ENCODE measurements at places on chromosomes 11 and 22.

DNA sequence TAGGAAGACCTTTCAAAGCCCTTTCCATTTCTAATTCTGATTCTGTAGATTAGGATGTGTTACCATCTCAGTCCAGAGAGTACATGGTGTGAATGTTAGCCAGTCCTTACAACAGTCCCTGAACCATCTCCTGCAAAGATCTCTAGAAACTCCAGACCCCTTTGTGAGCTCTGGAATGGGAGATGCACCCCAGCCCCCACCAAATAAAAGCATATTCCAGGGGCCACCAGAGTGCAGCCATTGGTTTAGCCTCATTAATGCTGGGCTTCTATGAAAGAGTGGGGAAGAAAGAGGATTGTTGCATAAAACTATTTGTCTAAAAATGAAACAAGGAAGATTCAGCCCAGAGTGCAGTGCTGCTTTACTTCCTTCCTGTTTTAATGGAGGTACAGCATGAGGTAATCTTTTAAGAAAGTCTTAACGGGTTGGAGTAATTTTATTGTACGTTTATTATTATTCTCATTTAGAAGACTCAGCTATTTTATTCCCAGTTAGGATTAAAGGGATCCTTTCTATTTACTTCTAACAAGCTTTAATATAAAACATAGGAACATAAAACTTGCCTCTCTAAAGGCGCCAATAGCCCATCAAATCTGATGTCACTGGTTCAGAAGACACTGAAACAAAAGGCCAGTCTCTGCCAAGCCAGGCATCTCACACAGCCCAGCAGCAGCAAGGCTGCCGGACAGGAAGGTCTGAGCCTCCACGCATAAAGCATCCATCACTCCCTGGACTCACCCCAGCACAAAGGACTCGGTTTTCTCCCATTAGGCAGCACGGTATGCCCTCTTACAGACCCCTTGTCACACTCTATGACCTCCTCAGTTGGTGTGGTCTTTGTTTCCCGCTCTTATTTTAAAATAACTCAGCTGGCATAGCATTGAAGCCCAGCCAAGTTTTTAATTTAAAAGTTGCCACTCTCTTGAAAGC, 203.9 kb upstream of the BLID start:
- DNase-seq = no peak

DNA sequence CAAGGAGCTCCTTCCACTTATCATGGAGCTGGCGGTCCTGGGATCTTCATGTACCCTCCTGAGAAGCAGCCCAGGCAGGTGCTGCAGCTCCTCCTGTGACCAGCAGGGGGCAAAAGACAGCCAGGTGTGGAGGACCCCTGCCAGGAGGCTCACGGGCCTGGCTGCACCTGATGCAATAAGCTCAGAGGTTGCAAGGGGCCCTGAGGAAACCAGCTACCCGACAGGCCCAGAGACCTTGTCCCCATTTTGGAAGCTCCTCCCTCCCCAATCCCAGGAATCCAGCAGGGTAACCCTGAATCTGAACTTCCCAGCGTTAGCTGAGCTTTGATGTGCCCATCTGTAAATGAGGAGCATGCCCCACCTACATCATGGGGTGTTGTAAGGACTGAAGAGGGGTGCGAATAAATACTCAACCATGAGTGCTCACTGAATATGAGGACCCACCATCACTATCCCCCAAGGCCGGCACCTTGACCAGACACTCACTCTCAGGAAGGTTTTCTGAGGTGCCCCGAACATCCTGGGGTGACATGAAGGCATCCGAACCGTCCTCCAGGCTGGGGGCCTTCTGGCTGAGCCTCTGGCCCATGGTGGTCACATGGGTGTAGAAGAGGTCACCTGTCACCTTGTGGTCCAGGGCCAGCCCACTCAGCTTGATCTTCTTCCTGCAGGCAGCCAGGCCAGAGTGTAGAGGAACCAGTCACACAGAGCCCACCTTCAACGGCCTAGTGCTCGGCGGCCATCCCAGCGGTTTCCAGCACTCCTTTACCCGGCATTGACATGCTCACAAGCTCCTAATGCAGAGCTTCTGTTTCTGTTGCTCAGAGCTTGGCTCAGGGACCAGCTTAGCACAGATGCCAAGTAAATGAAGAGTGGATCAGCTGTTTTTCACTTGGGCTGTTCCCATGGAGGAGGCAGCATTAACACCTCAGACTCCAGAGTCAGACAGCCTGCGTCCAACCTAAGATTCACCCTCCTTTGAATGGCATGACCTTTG, 21.7 kb downstream of the SLC43A1 start:
- peak; percentile 71 for DNase-seq

DNA sequence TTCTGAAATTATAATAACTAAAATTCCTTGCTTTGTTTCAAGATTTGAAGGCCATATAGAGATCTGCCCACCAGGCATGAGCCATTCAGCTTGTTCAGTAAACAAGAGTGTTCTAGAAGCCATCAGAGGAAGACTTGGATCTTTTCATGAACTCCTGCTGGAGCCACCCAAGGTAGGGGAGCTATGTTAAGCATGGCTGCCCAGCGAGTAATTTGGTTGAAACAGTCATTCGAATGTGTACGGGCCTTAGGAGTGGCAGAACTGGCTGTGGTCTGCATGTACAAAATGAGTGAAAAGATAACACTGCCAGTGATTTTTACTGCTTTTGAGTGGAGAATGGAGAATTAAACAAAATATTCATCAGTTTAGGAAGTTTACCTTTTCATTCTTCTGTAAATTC, 103.7 kb downstream of the PPP6R3 start:
- DNase-seq = no peak

GRCh38 chr11:70833011-70833410, 419.4 kb downstream of the SHANK2 start:
- no peak for DNase-seq

GRCh38 chr11:31943056-31943780, 132.1 kb upstream of the PAX6 start:
- DNase-seq = no peak

DNA sequence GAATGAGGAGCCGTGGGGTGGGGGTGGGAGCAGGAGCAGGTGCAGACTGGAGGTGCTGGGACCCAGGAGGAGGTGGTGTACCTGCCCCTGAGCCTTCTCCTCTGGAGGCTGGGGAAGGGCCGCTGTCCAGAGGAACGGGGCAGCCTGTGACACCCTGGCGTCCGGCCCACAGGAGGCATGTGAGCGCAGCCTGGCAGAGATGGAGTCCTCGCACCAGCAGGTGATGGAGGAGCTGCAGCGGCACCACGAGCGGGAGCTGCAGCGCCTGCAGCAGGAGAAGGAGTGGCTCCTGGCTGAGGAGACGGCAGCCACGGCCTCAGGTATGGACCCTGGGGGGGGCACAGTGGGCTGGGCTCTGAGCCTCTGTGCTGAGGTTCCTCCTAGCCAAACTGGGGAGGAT, 42.2 kb upstream of the GCAT start:
- no peak for DNase-seq

DNA sequence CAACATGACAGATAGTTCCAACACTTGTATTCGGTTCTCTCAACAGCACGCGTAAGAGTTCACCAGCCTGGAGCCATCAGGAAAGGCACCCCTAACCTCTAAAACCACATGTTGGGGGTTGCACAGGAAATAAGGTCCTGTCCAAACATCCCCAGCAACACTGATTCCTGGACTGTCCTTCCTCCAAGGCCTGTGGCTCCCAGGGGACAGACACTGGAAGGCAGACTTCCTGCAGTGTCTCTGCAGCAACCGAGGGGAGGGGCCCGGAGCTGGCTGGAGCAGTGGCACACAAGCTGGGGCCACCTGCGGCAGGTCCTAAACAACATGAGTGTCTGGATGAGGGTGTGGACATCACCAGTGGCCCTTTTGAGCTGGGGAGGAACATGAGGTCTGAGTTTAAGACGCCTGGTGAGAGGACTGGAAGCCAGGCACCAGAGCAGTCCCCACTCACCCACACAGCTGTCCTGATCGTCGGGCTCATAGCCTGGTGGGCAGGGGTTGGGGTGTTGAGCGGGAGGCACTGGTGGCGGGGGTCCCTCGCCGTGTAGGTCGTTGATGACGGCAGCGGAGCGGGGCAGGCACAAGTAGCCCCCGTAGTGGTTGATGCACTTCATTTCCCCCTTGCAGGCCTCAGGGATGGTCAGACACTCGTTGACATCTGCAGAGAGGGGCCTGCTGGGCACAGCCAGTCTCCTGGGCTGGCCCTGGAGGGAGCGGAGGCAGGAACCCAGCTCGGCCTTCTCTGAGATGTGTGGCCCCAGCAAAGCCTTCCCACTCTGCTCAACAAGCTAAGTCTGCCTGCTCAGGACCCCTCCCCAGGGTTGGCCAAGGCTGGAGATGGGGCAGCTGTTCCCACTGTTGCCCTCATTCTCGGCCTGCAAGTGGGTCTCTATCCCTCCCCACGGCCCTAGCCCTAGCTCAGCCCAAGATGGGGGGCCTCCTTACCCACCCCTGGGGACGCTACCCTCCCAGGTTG, 1.6 kb downstream of the EFEMP2 start:
- no peak for DNase-seq

DNA sequence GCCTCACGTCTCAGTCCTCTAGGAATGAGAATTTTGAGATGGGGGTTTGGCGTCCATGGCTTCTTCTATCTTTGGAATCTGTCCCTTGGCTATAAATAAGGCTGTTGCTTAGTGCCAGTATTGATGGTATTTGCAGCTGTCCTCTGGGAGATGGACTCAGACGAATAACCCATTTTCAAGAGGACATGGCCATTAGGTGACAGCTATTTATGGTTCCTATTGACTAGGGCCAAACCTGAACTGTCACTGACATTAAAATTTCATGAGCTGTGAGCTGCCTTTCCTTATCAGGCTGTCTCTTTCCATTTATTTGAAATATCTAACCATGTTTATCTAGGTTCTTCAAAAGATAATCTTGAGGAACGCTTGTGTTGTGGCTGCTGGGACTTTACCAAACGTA, 92.7 kb downstream of the NAV2 start:
- DNase-seq = no peak

- DNase-seq = no peak
Measured at GRCh38 chr22:50194037-50194805, 6.6 kb upstream of the SELENOO start.

DNA sequence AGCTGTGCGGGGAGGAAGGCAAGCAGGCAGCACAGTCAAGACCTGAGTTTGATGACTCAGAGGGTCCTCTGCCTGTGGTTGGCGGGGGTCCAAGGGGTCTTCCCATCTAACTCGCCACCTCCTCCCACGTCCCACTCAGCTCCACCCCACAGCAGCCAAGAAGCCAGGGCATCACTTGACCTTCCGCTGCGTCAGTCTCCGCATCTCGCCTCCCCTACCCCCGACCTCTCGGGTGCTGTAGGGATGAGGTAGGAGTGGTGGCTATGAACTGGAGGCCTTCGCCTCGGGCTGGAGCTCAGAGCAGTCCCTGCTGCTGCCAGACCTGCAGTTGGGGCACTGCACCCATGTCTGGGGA, 90.6 kb downstream of the CDKN1C start:
- DNase-seq = no peak

DNA sequence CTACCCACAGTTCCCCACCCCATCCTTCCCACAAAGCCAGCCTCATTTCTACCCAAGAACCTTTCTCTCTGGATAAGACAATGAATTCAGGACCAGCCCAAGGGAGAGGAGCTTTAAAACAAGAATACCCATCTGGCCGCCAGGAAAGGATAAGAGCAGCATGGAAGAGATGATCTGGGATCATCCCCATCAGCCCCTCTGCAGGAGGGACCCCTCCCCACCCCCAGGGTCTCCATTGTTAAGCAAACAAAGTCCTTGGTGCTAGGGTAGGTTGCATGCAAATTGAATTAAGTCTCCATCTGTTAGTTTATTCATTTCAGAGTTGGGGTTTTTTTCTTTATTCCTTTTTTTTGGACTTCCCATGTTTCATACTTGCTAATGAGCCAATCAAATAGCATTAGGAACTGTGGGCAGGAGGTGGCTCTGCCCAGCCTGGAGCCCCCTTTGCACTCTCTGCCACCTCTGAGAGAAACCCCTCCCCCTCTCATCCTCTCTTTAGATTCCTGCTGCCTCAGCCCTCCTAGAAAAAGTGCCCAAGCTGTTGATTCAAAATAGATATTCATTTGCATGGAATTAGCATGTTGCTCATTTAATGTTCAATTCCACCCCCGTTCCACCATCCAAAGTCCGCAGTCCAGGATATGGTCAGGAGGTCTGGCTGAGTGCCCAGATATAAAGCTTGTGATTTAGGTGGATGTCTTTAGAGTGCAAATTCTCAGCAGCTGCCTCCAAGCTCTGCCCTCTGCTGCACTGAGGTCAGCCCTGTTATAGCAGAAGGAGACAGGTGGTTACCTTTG, 138.5 kb upstream of the NCAM1 start:
- no peak for DNase-seq

- no peak for DNase-seq
Measured at GRCh38 chr11:75773595-75774353, 5.2 kb downstream of the DGAT2 start.

DNA sequence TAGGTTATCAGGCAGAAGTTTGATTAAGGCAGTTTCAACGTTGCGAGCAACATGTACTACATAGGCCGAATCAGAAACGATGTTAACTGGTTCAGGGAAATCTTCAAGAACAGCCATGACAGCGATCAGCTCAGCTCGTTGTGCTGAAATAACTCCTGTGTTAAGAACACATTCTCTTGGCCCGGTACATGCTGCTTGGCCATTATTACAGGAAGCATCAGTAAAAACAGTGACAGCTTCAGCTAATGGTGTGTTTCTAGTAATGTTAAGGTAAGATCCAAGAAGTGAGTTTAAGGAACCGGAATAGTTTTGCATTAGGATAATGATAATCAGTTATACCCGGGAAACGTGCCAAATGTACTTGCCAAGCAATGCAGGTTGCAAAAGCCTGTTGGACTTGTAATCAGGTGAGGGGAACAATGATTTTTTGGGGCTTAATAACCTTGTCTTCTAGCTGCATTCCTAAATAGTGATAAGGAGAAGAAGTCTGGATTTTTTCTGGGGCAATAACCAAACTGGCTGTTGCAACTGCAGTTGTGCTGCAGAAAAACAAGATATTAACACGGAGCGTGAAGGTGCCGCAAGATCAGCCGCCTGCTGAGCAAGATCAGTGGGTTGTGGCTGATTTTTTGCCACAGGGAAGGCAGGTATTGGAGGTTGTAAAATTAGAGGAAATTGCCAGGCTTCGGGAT, 14.3 kb downstream of the OR52K1 start:
- no peak for DNase-seq

DNA sequence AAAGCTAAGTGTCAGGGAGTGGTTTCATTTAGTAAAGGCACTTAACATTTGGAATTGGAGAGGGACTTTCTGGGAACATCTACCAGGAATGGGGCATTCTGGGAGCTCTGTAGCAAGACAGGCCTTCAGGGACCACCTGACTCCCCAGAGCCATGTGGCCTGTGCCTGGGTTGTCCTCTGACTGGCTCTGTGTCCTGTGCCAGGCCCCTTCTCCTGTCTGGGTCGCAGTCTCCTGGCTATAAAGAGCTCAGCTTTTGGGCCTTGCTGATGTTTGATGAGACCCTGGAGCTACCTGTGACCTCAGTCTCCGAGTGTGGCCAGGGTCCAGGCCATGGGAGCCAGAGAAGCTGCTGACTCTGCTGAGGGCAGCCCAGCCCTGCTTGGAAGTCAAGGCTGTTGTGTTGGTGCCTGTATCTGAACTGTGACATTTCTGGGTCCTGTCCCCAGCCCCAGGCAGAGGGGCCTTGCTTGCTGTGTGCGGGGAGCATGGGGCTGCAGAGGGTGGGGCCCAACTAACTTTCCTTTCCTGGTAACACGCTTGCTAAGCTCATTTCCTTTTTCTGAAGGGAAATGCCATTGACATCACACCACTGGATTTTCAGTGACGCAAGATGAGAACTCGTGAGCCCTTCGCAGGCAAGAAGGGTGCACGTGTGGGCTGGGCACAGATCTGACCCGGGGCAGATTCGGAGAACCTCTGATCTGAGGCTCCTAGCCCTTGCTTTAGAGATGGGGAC, 41.3 kb downstream of the LRRC32 start:
- DNase-seq = no peak
